ENCODE measurements at places on chromosomes 12 and 14.
A peak's percentile ranks its signal among the peaks of the same experiment; 100 is the strongest.

GRCh38 chr14:89415159-89415558 is 1.9 kb downstream of the FOXN3 start:
- no peak for DNase-seq

DNA sequence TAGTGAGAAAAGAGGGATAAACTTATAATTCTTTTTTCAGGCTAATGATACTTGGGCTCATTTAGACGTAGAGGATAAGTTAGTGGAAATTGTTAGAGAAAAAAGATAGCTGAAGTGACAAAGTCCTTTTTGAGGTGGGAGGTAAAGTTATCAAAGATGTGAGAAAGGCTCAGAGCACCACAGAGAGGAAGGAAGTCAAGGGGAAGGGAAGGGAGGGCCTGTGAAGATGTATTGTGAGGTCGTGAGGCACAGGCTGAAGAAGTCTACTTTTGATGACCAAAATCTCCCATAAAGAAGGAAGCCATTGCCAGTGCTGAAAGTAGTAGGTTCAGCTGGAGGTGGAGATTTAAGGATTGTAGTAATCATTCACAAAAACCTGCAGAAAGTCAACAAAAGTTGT is 19.4 kb upstream of the PTGDR start:
- DNase-seq = peak; percentile 26

- DNase-seq = no peak
Measured at GRCh38 chr14:100533656-100534485, 53.3 kb downstream of the BEGAIN start.

DNA sequence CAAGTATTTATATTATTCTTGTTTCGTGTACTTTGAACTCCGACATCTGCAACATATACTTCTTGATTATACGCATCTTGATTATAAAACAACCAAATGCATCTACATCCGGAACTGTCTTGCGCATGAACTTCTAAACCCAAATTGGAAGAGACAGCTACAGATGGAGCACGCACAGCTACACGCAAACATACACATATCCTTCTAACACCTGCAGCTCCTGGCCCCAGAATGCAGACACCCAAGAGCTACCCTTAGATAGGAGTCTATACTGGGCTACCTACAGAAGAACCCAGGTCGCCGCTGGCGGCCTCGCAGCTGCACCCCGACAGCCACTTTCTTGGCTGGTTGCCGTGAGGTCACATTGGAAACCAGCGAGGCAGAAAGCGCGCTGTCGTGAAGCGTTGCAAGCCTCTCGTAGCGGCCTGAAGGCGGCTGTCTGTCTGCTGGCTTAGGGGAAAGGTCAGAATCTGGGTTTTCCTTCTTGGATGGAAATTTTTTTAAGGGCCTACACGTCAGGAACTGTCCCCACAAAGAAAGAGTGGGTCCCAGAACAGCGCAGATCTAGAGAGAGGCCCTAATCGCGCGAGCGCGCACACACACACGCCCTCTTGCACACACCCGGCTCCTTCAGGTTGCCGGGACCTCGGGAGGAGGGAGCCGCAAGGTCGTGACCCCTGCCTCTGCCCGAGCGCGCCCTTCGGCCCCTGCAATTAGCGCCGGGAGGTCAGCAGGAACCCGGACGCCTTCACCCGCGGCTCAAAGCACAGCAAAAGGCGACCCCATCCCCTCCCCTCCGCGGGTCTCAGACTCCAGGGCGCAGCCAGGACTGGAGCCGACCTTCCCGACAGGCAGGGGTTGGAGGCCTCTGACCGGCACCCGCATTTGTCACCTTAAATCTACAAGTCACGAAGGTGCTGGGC is 17.0 kb downstream of the TBX3 start:
- DNase-seq = no peak

GRCh38 chr12:118102070-118102469 is 1.7 kb downstream of the VSIG10 start:
- no peak for DNase-seq

- no peak for DNase-seq
Measured at GRCh38 chr12:46659824-46660223, 166.0 kb downstream of the SLC38A4 start.

DNA sequence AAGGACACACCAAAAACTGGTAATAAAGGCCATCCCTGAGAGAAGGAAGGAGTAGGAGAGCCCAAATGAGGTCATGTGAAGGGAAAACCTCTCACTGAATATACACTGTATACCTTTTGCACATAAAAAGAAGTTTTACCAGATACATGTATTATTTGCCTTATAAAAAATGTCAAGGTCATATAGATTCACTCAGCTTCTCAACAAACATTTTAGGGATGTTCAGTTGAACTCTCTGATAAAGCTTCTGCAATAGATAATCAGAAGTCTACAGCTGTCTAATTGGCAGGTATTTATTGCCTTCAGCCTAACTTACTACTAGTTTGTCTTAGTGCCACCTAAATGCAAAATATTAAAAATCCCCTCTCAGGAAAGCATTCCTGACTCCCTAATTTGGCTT is 8.7 kb downstream of the SLC11A2 start:
- DNase-seq = no peak

GRCh38 chr14:66174453-66174891 is 311.7 kb upstream of the CCDC196 start:
- no peak for DNase-seq

GRCh38 chr12:52632656-52633055 is 14.3 kb upstream of the KRT73 start:
- DNase-seq = no peak

- DNase-seq = peak; percentile 59
Measured at GRCh38 chr12:388541-389141, 479 bp downstream of the KDM5A start.

DNA sequence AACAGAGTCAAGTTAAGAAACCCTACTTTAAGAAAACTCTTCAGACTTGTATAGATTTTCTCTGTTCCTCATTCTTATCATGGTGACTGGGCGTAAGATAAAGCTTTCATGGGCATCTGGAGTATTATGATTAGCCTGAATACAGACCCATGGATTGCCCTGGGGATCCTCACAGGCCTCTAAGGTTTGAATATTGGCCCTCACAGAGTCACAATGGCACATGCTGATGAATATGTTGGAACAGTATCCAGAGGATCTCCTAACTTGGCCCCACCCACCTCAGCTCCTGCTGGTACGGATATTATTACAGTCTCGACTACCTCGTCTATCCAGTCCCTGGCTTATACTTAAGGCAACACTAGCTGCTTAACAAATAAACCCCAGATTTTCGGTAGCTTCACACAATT is 8.1 kb downstream of the OSBPL8 start:
- no peak for DNase-seq

- DNase-seq = no peak
Measured at GRCh38 chr12:121976950-121977349, 44.7 kb upstream of the BCL7A start.

DNA sequence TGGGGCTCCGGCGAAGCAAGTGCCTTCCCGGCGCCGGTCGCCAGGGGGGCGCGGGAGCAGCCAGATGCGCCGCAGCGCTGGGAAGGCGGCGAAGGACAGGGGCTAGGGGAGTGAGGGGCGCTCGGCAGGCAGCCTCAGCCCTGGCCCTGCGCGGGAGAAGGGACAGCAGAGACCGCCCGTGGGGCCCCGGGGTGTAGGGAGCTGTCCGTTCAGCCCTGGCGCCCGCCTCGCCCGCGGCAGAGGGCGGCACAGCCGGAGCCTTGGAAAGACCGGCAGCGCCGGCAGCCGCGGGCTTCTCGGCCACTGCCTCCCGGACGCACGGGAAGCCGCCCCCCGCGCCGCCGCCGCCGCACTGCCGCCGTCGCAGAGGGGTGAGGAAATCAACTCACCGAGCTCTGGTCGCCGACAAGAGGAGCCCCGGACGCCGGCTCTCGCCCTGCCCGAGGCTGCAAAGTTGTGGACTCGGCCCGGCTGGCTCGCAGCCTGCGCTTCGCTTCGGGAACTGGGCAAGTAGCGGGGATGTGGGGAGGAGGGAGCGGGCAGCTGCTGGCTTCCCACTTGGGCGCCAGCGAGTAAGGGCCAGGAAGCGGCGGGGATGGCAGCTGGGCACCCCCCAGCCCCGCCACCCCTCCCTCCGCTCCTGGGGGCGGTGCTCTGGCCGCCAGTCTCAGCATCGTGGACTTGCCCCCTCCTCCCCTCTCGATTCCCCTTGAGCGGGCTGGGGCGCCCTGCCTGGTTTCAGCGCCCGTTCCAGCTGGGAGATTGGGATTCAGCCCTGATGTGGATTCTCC is at the start of gene ZDHHC22:
Gene ZDHHC22 (minus strand): TSS at position 578 of the 791 bp plus-strand sequence. CDS start 2,053 bp downstream, outside the sequence.
- DNase-seq = no peak

- no peak for DNase-seq
Measured at GRCh38 chr12:58765653-58766512, 154.4 kb downstream of the LRIG3 start.

DNA sequence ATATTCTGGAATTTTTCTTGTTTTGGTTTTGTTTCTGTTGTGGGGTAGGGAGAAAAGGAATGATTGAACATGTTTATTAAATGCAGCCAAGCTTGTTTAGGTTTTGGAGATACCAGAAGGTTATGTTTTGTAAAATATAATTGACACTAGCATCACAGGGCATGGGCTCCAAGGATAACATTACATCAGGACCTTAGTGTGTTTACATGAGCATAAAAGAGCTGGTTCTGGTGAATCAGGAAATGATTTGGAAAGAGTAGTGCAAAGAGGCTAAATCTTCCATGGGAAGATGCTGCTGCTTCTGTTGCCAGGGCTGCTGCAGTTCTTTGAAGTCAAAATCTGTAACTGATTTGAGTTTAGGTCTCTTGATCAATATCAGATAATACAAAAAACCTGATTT is 118.7 kb downstream of the ETNK1 start:
- DNase-seq = no peak

GRCh38 chr12:30019366-30020140 is 235.8 kb upstream of the TMTC1 start:
- DNase-seq = no peak

DNA sequence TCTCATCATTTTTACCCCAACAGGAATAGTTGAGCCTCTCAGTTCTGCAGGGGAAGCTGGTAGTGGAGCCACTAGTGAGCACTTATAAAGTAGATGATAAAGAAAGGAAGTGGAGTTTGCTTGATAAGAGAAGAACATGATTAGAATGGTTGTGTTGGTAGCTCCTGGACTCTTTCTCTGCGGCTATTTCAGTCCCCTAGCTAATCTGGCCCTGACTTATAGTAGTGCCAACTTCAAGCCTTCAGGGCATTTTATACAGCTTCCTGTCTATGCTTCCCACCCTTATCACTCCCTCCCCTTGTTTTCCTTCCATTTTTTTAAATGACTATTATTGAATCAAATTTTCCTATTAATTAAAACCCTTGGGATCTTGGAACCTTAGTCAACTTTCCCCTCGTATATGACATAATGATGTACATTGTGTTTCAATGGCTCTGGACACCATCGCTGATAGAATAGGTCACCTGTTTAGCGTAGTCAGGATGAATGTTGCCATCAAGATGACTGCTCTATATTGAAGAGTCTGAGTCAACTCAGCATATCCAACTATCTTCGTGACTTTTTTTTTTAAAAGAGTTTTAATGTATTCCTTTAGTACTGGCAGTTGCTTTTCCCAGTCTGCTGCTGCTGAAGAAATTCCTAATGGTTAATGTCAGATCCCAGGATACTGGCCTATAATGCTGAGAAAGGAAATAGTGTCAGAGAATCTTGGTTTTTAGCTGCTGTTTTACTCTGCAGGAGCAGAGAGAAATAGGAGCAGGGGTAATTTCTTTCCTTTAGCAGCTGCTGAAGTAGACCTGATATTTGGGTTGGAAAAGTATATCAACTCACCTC is 16.2 kb upstream of the PCNX1 start:
- DNase-seq = no peak

- DNase-seq = no peak
Measured at GRCh38 chr14:75229661-75230139, 48.9 kb upstream of the FOS start.

- DNase-seq = no peak
Measured at GRCh38 chr12:112370199-112370598, 12.0 kb downstream of the HECTD4 start.

- no peak for DNase-seq
Measured at GRCh38 chr12:90091809-90092208, 383.2 kb upstream of the ATP2B1 start.

DNA sequence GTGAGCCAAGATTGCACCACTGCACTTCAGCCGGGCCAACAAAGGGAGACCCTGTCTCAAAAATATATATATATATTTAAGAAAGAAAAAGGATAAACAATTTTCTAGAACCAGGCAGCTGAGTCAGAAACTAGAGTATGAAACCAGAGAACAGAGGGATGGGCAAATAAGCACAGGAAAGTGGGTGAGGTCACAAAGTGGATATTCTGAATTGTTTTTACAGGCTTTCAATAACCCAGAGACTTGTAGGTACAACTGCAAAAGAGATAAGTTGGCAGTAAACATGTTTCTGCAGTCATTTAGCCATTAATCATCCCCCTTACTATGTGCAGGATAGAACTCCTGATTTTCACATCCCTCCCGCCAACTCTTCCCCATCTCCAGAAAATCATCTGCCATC is 94.2 kb downstream of the BTG1 start:
- no peak for DNase-seq

DNA sequence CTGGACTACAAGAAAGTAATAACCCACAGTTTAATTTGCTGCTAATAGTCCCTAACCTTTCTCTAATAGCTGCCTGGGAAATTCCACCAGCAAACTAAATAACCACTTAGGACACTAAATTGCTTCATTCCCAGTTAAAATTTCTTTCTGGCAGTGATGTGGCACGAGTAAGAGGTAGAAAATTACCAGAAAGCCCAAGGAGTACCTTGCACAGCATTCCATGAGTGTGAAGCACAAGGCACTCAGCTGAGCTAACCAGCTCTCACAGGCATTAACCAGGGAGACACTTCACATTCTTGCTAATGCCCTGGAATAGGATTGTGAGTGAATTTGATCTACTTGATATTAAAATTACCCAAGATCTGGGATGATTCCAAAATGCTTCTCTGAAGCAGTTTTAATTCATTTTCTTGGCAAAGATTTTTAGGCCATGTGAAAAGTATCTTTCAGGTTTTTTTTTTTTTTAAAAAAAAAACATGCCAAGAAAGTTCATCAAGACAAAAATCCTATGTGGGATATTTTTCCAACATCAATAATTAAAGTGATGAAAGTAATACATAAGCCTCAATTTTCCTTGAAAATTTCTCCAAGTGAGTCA is 29.5 kb downstream of the TSPAN8 start:
- no peak for DNase-seq

DNA sequence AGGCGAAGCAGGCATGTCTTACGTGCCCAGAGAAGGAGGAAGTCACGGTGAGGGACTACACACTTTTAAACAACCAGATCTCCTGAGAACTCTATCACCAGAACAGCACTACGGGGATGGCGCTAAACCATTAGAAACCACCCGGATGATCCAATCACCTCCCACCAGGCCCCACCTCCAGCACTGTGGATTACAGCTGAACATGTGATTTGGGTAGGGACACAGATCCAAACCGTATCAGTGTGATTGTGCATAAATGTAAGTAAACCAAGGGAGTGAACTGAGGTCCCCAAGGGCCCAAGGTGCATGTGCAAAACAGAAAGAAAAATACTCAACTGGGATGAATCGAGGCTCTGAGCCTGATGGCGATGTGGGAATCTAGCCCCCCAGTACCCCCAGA is 134.2 kb downstream of the DICER1 start:
- DNase-seq = no peak

GRCh38 chr14:50347521-50347920 is 35.4 kb downstream of the DMAC2L start:
- no peak for DNase-seq

GRCh38 chr14:74691456-74691855 is 21.4 kb downstream of the AREL1 start:
- DNase-seq = no peak
